Naive thymus-derived CD8-positive, alpha-beta T cell (primary cell): ENCODE measurements at places on chromosomes 3 and 15.

- no peaks in the 10 kb centered on the region for H3K27me3 ChIP-seq
- no peak overlapping the region for H3K4me3 ChIP-seq
- H3K36me3 ChIP-seq = no peaks in the 10 kb centered on the region
- H3K27ac ChIP-seq = peak overlapping the region; percentile 36
These were observed 20.3 kb upstream of the ABTB1 start for GRCh38 chr3:127652246-127652995.

DNA sequence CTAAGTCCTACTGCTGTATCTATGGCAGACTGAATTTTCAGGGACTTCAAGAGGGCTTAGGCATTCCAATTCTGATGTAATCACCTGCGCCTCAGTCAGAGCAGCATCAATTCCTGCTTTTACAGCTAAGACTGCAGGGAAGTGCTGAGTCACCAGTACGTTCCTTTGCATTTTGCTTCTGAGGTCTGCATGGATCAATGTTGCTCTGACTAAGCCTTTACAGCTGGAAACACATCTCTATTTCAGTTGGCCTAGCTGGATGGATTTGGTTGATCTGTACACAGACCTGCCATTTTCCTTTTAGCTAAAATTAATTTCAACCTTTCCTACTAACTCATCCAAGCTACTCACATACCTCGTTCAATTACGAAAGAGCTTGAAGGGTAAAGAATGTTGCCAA lies 51.3 kb downstream of the ETV5 start:
- peaks cover 10% of the 10 kb centered on the region for H3K4me1 ChIP-seq
- DNase-seq = no peak
- H3K27me3 ChIP-seq = peaks cover 15% of the 10 kb centered on the region
- H3K4me3 ChIP-seq = no peak overlapping the region

DNA sequence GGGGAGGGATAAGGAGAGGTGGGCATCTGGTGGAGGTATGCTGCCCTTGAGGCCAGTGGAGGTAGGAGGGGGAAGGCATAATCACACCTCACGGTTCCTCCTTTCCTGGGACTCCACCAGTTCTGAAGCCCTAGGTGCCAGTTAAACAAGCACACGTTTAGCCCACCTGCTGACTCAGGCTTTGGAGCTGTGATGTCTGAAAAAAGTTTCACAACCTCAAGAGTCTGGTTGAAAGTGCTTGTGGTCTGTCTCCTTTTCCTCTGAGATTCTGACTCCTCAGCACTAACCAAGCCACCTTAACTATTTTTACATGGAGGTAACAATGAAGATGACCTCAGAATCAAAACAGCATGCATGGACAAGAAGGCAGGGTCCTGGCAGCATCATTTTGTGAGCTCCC lies 23.0 kb downstream of the HPS3 start:
- DNase-seq = no peak
- peaks cover 18% of the 10 kb centered on the region for H3K4me1 ChIP-seq
- H3K36me3 ChIP-seq = peaks cover 68% of the 10 kb centered on the region
- peak overlapping the region; percentile 5 for H3K27ac ChIP-seq
- H3K27me3 ChIP-seq = no peaks in the 10 kb centered on the region

DNA sequence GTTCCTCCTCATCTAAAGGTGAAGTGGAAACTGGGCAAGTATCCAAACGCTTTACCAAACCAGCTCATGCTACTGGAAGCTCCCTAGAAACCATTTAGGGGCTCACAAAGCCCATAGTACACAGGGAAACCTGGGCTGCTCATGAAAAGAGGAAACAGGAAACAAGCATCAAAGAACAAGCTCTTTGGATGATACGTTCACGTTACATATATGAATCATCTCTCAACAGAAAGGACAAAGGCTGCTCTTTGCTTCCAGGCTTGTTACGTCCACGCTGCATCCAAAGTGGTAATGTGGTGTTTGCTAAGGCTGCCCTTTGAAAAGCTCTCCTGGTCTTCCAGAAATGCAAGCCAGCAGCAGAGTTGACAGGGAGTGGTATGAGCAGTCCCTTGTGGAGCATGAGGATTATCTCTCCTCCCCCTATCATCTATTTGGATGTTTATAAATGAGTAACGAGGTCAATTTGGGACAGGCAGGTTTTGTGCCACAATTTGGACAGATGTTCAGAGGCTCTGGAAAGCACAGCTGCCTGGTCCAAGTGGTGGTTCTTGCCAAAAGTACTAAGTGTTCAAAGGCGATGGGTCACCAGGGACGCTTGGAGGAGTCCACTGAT lies 98.0 kb upstream of the RORA start:
- H3K27me3 ChIP-seq = peaks cover 6% of the 10 kb centered on the region
- no peaks in the 10 kb centered on the region for H3K36me3 ChIP-seq
- no peak overlapping the region for H3K27ac ChIP-seq
- H3K4me1 ChIP-seq = no peaks in the 10 kb centered on the region
- no peak overlapping the region for H3K4me3 ChIP-seq

GRCh38 chr3:17579289-17580031 lies 163.0 kb downstream of the TBC1D5 start:
- H3K4me3 ChIP-seq = no peak overlapping the region
- peak; percentile 4 for DNase-seq
- H3K36me3 ChIP-seq = no peaks in the 10 kb centered on the region
- no peak overlapping the region for H3K27ac ChIP-seq
- peaks cover 10% of the 10 kb centered on the region for H3K4me1 ChIP-seq

DNA sequence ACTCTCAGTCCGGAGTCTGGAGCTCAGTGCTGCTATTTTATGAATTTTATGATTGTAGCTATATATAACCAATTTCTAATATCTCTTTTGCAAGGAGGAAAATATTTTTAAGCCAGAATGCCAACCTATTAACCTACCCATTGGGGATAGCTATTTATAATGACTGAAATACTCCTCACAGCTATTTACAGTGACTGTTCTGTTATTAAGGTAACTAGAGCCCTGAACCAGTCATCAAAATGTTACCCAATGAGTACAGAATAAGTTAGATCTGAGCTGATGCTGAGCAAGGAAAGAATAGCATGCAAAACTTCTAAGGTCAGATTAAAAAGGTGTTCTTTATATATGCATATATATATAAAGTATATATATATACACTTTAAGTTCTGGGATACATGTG lies 79.6 kb upstream of the PPP2R3A start:
- H3K4me1 ChIP-seq = no peaks in the 10 kb centered on the region
- no peaks in the 10 kb centered on the region for H3K27me3 ChIP-seq
- no peaks in the 10 kb centered on the region for H3K36me3 ChIP-seq
